ENCODE measurements at places on chromosomes 4 and X.

- DNase-seq, result no peak
Measured at GRCh38 chr4:71732066-71732465, 51.8 kb downstream of the GC start.

- no peak for DNase-seq
Measured at GRCh38 chrX:135497736-135498135, 22.7 kb upstream of the INTS6L start.

DNA sequence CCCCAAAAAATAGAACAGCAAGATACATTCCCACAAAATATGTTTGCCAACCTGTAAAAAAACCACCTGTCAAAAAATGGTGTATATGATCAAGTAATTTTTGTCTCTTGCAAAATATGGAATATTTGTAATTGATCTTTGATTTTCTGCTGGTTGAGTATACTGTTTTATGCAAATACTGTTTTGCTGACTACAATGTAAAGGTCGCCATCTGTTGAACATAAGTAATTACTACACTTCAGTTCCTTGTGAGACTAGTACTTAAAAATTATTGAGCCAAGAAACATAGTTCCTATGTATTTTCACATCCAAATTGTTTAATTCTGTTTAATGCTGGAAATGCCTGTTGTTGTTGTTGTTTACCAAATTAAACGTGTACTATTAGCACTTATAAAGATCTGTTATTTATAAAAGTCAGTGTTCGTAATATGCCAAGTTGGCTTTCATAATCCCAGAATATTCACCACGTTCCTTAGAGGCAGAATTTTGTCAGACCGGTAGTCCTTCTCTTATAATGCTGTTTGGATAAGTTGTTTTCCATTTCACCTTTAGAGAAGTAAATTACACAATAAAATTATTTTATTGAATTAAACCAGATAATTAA is 144.2 kb downstream of the PDLIM5 start:
- DNase-seq, result no peak

- DNase-seq, result no peak
Measured at GRCh38 chrX:108025376-108025775, 19.5 kb upstream of the VSIG1 start.

DNA sequence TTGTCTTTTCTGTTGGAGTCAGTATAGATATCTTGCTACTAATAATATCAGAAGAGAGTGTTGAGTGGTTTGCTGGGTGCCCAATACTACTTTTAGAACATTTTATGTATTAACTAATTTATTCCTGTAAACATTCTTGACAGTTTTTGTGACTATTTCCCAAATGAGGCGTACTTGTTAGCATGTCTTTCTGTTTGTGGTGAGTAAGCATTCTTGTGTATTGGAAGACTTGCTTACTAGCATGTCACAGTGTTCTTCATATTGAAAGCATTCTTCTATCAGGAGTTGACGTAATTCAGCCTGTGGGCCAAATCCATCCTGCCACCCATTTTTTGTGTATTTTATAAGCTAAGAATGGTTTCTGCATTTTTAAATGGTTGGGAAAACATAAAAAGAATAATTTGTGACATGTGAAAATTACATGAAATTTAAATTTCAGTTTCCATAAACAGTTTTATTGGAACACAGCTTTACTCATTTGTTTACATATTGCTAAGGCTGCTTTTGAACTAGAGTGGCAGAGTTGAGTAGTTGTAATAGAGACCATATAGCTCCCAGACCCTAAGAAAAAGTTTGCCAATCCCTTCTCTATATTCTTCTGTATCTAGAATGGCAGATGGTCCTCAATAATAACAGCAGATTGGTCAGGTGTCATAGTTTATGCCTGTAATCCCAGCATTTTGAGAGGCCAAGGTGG is 20.4 kb downstream of the REPS2 start:
- no peak for DNase-seq

DNA sequence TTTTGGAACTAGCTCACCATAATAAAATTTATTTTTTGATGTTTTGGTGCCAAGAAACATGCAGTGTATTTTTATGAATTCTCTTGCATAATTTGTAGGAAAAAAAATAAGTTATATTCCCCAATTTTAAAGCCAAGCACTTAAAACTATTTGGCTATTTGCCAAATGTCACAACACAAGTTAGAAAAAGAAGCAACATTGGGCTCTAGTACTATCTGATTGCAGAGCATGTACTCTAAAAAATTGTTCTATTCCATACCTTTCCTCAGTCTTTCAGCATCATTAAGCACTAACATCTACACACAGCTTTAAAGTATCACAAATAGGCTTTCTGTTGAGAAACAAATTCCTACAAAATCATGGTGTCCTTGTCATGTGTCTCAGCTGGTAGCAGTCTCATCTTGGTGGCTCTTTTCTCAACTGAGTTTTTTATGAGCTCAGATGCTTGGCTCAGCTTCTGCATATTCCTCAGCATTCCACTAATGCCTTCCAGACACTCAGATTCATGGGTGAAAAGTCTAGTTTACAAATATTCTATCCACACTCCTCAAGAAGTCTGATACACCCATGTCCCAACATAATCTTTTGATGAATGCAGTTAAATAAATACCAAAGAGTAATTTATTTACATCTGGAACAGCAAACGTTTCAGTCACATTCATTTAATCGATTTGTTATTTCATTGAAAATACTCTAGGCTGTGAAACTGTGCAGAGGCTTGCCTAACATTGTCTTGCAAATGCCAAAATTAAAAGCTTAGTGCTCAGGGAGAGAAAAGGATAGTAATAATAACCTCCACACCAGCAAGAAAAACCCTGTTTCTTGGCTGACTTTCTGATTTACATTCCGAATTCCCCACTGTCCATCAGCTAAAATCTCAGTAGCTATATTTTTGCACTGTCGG is 2209.9 kb downstream of the PCDH7 start:
- no peak for DNase-seq

GRCh38 chrX:93985344-93986307 is 311.6 kb downstream of the FAM133A start:
- DNase-seq, result no peak

- DNase-seq, result no peak
Measured at GRCh38 chrX:118631586-118631985, 95.8 kb upstream of the IL13RA1 start.

GRCh38 chr4:138537731-138538490 is 295.8 kb upstream of the SLC7A11 start:
- DNase-seq, result no peak

- DNase-seq, result no peak
Measured at GRCh38 chr4:94798808-94799207, 41.1 kb downstream of the BMPR1B start.

GRCh38 chr4:147794787-147795413 is 63.0 kb downstream of the ARHGAP10 start:
- no peak for DNase-seq

DNA sequence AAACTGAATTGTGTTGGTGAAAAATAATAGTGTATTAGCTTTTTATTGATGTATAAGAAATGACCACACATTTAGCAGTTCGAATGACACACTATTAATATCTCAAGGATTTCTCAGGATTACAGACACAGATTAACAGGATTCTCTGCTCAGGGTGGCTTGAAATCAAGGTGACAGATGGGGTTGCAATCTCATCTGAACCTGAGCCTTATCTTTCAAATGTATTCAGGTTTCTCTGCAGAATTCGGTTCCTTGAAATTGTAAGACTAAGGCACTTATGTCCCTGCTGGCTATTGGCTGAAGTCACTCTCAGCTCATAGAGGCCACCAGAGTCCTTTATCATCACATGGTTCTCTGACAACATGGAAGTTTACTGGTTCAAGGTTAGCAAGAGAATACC is 1780.1 kb downstream of the ARAP2 start:
- DNase-seq, result no peak

- DNase-seq, result no peak
Measured at GRCh38 chr4:146450524-146450923, 71.2 kb downstream of the SLC10A7 start.

GRCh38 chrX:27968352-27968751 is 12.9 kb downstream of the DCAF8L1 start:
- DNase-seq, result no peak

DNA sequence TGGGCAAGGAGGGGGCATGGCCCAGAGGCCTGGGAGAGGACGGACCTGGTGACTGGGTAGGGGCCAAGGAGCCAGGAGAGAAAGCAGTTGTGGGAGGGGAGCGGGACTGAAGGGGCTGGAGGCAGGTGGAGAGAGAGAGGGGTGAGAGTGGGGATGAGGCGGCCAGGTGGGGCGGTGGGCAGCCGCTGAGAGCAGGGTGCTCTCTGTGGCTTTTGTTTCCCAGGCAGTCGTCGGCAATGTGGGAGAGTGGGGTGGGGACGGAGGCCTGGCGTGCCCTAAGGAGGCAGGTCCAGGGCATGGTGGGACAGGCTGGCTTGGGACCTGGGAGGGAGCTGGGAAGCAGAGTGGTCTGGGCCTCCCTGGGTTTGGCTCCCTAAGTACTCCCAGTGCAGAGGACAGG is 3.2 kb upstream of the ATP2B3 start:
- DNase-seq, result no peak

DNA sequence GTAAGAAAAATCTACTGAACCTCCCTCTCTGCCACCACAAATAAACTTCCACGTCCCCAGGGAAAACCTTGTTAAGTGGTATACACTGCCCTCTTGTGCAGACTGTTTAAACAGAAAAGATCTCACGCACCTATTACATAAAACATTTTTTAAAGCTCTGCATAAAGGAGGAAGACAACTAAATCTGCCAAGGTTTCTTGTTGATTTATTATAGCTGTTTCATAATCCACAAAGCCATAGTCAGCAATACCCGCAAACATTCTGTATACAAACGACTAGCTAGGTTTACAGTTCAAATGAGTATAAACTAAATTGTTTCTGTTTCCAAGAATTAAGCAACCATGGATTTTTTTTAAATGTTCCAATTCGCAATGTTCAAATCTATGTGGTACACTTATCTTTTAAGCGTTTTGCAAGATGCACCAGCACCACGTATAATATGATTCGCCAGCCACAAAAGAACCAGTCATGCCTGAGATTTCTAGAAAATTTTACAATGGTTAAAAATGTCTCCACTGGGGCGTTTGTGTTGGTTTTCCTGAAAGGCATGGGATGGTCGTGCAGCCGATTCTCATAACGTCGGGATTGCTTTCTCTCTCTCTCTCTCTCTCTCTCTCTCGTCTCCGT is 164.6 kb downstream of the PRKX start:
- no peak for DNase-seq

Measured in stimulated activated naive CD4-positive, alpha-beta T cell (primary cell).